Activated CD8-positive, alpha-beta T cell treated with anti-CD3 and anti-CD28 coated beads for 36 hours (primary cell): ENCODE measurements at places on chromosomes 2 and 18. TPM values are rescaled to one million over a fixed set of nuclear protein-coding genes. Genes with fewer than 3 reads are reported as not detected.

SOX11 gene
- not detected for total RNA-seq

ABCB6 gene
- total RNA-seq: 32.3 TPM

DNA sequence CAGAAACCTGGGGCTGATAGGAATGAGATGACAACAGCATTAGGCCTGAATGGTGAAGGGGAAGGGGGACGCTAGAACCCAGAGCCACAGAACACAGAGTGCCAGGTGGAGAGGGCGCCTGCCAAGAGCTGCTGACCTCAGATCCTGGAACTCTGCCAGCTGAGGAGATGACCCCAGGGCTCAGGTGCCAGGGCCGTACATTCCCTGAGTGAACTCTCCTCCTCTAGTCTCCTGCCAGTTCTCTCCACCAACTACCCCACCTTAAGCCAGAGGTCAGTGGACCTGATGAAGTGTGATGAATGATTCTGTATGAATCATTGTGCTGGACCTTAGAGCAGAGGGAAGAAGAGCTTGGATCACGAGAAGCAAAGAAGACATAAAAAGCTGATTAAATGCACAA, 1582.2 kb upstream of the ACVR2A start:
- no peak for DNase-seq

- no peak for DNase-seq
These were observed 209.4 kb downstream of the SP3 start for GRCh38 chr2:173755798-173756197.

MOCOS gene
- total RNA-seq: 0.18 TPM

- DNase-seq: no peak
These were observed 420.1 kb upstream of the ZNF804A start for GRCh38 chr2:184178229-184178628.

GRCh38 chr2:47208852-47209606, 53.9 kb upstream of the STPG4 start:
- no peak for DNase-seq

DNA sequence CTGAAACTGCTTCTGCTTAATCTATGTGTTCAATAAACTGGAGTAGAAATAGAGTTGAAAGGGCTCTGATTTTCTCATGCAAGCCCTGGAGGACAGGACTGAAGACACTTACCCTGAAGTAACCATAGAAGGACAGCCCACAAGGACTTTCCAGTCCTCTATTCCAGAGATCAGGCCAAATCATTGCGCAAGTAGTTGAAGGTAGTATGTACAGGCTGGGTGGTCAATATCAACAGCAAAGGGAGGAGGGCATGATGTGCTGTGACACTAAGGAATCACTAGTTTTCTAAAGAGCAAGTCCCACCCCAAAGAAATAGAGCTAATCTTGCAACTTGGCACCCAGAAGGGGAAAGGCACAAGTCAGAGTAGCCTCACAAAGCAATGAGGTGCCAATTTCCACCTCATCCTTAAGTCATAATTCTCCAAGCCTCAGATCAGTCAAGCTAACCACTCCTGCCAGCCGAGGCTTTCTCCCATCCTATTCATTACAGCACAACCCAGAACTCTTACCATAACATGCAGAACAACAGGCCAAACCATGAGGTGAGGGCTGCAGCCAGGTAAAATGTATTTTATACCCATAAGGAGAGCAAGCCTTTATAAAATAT, 533.5 kb downstream of the TNS1 start:
- no peak for DNase-seq

RAMP1 gene
- 1.0 TPM for total RNA-seq

VWC2L gene
- not detected for total RNA-seq

GRCh38 chr2:149885946-149886345, 298.4 kb upstream of the MMADHC start:
- no peak for DNase-seq

- DNase-seq: no peak
These were observed 33.9 kb upstream of the FOSL2 start for GRCh38 chr2:28358668-28359201.

DNA sequence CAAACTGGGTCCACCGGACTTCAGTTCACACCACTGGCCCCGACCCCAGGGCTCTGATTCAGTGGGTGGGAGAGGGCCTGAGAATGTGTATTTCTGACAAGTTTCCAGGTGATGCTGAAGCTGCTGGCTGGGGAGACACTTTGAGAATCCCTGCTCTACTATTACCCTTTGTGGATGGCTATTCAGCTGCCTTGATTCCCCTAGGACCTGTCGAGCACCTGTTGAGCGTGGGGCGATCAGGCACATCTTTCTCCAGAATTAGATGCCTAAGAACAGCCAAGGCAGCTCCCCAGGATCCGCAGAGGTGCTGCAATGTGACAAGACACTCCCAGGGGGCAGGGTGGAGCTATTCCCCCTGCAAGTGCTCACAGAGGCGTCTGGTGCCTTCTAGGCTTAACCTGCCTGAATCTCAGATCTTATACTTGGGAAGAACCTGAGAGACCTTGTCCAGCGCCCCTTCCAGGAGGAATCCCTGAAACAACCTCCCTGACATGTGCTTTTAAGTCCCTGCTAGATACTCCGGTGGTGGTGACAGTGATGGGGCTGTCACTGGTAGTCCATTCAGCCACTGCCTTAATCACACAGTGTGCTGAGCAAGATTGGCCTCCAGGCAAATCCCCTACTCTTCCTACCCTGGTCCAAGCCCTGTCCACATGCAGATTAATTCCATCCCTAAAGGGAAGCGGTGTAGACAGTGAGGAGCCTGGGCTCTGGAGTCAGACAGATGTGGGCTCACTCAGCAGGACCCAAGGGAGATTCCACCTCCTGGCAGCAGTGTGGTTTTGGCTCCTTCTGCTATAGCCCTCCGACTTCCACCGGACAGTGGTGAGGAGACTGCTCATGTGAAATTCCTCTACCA, 43.4 kb upstream of the OTOF start:
- DNase-seq: peak; percentile 27

DNA sequence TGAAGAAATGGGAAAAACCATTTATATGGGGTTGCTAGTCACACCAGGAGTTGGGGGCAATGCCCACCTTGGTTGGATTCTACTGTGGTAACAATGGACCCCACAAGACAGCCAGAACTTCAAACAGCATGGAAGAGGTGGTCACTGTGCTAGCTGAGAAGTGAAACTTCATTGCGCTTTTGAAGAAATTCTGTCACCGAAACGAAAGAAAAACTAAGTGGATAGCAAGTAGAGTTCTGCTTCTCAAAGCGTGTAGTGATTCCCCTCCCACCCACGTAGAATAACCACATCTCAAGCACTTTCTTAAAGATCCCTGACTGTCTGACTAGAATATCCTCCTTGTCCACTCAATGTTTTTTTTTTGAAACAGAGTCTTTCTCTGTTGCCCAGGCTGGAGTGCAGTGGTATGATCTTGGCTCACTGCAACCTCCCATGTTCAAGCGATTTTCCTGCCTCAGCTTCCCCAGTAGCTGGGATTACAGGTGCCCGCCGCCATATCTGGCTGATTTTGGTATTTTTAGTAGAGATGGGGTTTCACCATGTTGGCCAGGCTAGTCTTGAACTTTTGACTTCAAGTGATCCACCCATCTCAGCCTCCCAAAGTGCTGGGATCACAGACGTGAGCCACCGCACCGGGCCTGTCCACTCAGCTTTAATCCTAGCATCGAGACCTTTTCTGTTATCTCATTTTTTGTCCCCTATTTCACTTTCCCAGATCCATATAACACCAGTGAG, 30.1 kb upstream of the CCL20 start:
- peak; percentile 42 for DNase-seq

- no peak for DNase-seq
These were observed 41.3 kb upstream of the GYPC start for GRCh38 chr2:126614524-126615227.

DNA sequence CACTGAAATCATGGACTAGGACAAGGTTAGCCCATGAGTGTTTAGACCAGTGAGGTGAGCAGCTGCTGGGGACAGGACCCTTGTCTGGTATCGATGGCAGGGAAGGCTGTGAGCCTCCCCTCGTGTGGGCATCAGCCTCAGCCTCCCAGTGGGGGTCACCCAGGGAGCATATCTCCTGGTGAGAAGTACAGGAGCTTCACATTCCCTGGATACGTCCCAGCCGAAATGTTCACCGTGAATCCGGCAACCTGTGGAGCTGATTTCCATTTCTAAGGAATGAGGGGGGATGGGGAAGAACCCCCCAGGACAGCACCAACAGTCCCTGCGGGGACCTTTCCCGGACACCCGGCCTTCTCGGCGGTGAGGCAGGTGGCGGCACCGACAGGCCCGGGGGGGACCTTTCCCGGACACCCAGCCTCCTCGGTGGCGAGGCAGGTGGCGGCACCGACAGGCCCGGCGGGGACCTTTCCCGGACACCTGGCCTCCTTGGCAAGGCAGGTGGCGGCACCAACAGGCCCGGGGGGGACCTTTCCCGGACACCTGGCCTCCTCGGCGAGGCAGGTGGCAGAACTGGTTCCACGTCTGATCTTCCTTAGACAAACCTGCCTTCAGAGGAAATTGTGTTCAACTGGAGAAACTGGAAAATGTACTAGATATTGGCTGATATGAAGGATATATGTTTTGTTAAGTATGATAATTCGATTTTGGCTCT, 21.2 kb downstream of the RTP5 start:
- DNase-seq: no peak

DNA sequence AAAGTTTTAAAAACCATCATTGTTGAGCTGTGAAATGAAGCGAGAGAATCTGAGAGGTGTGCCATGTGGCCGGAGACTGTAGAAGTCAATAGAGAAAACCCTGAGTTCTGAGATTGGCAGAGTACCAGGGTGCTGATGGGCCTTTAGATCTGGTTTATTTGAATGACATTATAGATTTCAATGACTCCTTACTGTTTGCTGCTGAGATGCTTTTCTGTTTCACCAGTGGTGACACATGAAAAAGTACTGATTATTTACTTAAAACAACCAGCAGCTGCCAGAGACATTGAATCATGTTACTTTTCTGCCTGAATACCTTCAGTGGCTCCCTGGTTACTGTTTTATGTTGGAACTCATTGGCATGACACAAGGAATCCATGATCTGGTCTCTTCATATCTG, 602.7 kb upstream of the ZNF804A start:
- no peak for DNase-seq

GRCh38 chr2:61443342-61444041, 27.4 kb downstream of the USP34 start:
- no peak for DNase-seq

CPLX4 gene
- not detected for total RNA-seq

INHBB gene
- not detected for total RNA-seq

TBR1 gene
- not detected for total RNA-seq

CCBE1 gene
- total RNA-seq: not detected

GRCh38 chr2:198374375-198375082, 570.1 kb downstream of the PLCL1 start:
- DNase-seq: peak; percentile 66

CTAGE1 gene
- total RNA-seq: not detected
